Small intestine (tissue), 16 donors: ENCODE measurements at places on chromosomes 1 and 21. TPM values are rescaled to one million over a fixed set of nuclear protein-coding genes. Genes with fewer than 3 reads are reported as not detected.
A peak's percentile ranks its signal among the peaks of the same experiment; 100 is the strongest.

Gene OR6P1
- not detected for polyA plus RNA-seq

Gene TUFT1
- 8.5 TPM for polyA plus RNA-seq

- peaks cover 22% of the 10 kb centered on the region for H3K4me1 ChIP-seq
- H3K27ac ChIP-seq: peak overlapping the region; percentile 77
- H3K4me3 ChIP-seq: no peak overlapping the region
- no peaks in the 10 kb centered on the region for H3K27me3 ChIP-seq
- peaks cover 86% of the 10 kb centered on the region for H3K36me3 ChIP-seq
- DNase-seq: no peak
These were observed 4.6 kb downstream of the HYI start for GRCh38 chr1:43448955-43449707.

GRCh38 chr1:94265011-94265422 lies 27.6 kb upstream of the ARHGAP29 start:
- no peaks in the 10 kb centered on the region for H3K36me3 ChIP-seq
- no peaks in the 10 kb centered on the region for H3K4me1 ChIP-seq
- H3K4me3 ChIP-seq: no peak overlapping the region

DNA sequence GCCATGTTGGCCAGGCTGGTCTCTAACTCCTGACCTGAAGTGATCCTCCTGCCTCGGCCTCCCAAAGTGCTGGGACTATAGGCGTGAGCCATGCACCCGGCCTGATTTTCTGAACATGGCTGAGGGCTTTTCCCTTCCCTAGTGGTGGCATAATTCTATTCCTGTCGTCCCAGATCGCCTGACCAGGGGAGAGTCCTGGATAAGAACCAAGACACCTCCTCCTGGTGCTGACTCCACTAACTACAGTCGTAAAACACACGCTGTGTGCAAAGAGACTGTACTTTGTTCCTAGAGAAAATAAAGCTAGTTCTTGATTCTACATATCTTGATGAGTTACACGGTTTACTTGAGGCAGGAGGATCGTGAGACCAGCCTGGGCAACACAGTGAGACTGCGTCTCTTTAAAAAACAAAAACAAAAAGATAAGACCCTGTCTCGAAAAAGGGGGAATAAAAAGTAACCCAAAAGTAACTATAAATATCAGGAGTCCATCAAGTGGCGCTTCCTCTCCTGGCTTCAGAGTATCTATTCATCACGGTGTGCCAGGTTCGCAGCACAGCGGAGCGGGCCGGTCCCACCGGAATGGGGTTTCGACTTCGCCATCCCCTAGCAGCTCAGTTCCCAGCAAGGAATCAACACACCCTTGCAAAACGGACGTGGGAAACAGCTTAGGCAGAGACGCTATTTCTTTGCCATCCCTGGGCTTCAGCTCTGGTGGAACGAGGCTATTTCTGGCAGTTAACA lies 973 bp downstream of the SDF4 start:
- peaks cover 70% of the 10 kb centered on the region for H3K36me3 ChIP-seq
- H3K27me3 ChIP-seq: no peaks in the 10 kb centered on the region
- H3K4me1 ChIP-seq: peaks cover 12% of the 10 kb centered on the region
- peak; percentile 94 for DNase-seq

Gene LCE2A
- polyA plus RNA-seq: 6.8 TPM

Gene AIM2
- polyA plus RNA-seq: 2.2 TPM

GRCh38 chr1:202505356-202505755 lies 156.9 kb downstream of the PPP1R12B start:
- no peaks in the 10 kb centered on the region for H3K4me1 ChIP-seq
- no peaks in the 10 kb centered on the region for H3K27me3 ChIP-seq
- H3K36me3 ChIP-seq: peaks cover 8% of the 10 kb centered on the region
- no peak overlapping the region for H3K4me3 ChIP-seq
- DNase-seq: no peak
